Fibroblast of skin of abdomen (primary cell): ENCODE measurements at places on chromosomes 11 and 22.

DNA sequence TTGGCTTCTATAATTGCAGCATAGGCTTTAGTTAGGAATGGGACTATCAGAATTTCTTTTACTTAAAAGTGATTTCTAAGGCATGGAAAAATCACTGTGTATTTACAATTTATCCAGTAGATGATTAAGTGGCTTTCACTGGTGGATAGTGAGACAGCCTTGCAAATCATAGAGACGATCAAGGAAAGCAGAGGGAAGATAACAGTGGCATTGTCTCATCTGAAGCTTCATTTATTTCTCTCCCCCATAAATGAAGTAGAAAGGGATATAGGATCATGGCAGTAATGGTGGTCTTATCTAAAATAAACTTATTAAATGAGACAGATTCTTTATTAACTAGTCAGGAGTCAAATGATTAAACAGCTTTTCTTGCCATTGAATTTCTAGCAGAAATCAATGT lies 224.2 kb upstream of the ANO5 start:
- no peak for DNase-seq

DNA sequence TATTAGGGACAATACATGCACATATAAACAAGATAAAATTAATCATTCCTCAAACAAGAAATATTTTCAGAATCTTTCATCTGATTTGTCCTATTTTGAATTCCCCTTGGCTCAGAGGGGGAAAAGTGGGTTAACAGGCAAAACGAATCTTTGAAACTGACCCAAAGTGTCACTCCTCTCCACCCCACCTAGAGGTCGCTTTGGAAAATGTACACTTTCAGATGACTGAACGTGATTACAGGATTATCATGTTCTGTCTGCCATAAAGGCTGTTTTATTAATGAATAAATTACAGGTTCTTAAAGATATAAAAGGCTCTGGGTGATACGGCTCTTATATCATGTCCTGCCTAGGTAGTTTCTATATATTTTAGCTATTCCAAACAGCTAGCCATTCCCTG lies 1735.0 kb downstream of the LRRC4C start:
- DNase-seq = no peak

- DNase-seq = no peak
These were observed 38.4 kb downstream of the FDX1 start for GRCh38 chr11:110468121-110468520.

- no peak for DNase-seq
These were observed 23.1 kb downstream of the RGL4 start for GRCh38 chr22:23713696-23714595.

DNA sequence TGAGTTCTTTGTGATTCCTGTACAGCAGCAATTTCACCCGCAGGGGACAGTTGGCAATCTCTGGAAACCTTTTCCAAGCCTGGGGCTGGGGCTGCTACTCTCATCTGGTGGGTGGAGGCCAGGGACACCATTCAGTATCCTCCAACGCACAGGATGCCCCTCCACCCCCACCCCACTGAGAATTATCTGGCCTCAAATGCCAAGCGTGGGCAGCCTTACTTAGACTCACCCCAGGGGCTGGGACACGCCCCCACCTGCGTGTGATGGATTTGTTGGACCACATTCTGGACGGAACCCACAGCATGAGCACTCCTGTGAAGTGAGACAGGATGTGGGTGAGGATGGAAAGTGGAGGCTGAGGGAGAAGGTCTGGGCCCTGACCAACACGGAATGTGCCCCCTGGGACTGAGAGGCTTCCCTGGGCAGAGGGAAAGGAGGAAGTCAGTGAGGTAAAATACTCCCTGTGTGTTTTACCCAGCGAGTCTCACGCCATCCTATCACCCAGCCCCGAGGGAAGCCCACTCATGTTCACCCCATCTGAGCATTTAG lies 13.7 kb downstream of the RASD2 start:
- DNase-seq = no peak

- peak; percentile 98 for DNase-seq
These were observed 55.5 kb downstream of the ABTB2 start for GRCh38 chr11:34302046-34302921.

GRCh38 chr11:96169250-96169649 lies 173.7 kb downstream of the MAML2 start:
- no peak for DNase-seq

DNA sequence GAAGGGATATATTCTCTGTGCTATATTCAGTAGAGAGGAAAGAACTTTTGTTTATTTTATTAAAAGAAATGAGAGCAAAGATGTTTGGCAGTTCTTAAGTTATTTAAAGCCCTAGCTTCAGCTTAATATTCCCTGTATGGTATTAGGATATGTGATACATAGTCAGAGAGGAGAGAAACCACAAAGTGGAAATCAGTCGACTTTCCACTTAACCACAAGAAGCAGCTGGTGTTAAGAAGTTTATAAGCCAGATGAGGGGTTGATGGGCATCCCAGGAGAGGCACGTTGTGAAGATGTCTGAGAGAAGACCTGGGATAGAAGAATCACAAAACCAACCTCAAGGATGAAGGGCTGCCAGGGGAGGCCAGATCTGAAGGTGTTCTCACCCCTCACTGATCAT lies 23.3 kb upstream of the PHF21B start:
- DNase-seq = no peak

DNA sequence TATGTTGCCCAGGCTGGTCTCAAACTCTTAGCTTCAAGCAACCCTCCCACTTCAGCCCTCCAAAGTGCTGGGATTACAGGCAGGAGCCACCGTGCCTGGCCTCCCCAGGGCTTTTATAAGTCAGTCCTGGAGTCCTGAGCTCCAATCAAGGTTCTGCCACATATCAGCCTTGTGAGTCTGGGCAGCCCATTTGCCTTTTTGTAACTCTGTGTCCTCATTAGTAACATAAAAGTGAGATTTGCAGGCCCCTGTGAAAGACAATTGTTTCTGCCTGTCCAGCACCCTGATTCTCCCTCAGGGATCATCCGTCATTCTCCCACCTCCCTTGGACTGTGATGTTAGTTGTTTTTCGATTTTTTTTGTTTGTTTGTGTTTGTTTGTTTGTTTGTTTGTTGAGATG lies 89.8 kb downstream of the MN1 start:
- no peak for DNase-seq

DNA sequence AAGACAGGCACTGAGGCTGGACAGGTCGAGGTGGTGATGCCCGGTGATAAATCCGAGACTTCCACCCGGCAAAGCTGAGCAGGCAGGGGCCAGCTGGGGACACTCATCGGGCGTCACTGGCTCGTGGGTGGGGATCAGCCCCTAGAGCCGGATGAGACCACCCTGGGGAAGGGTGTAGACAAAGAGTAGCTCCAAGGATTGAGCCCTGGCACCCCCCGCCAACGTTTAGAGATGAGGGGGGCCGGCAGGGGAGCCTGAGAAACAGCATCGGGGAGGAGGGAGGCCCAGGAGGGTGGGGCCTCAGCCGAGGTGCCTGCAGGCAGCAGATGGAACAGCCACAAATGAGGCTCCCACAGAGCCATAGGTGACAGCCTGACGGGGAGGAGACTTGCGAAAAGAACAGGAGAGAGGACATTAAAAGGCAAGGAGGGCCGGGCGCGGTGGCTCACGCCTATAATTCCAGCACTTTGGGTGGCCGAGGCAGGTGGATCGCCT lies 27.4 kb upstream of the CBX7 start:
- DNase-seq = no peak

DNA sequence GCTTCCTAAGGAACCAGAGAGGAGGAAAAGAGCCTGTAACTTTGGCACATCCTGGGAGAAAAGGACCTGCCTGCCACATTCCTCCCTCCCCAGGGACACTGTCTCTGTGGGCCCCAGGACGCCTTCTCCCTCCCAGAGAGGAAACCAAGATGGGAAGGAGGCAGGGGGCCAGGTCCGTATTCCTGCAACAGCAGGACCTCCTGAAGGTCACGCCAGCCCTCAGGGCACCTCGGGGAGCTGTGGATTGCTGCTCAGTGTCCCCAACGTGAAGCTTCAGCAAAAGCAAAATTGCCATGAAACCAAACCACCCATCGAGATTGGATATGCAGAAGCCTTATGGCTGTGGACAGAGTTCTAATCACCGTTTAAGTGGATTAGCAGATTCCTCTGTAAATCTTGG lies 86.7 kb downstream of the ARHGAP8 start:
- DNase-seq = no peak
